ENCODE measurements at places on chromosomes 7 and 10. TPM values are rescaled to one million over a fixed set of nuclear protein-coding genes. Genes with fewer than 3 reads are reported as not detected.

Gene WNT8B
- not detected for total RNA-seq

- no peak overlapping the region for H3K4me3 ChIP-seq
- no peaks in the 10 kb centered on the region for H3K27me3 ChIP-seq
- H3K4me1 ChIP-seq: no peaks in the 10 kb centered on the region
- no peak overlapping the region for H3K27ac ChIP-seq
- H3K36me3 ChIP-seq: no peaks in the 10 kb centered on the region
- no peak for DNase-seq
Measured at GRCh38 chr10:109207361-109207760, 716.0 kb downstream of the XPNPEP1 start.

DNA sequence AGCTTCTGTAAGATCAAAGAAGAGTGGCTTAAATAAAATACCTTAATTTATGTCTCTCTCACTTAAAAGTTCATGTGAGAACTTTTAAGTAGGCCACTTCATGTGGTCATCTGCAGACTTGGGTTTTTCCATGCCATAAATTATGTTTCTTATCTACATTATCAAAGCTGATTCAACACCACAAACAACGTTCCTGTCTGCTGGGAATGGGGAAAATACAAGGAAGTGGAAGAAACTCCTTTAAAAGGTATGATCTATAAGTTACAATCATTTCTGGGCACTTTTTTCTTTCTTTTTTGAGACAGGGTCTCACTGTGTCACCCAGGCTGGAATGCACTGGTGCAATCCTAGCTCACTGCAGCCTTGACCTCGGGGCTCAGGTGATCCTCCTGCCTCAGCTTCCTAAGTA, 16.9 kb upstream of the OTUD1 start:
- no peaks in the 10 kb centered on the region for H3K4me1 ChIP-seq
- H3K36me3 ChIP-seq: no peaks in the 10 kb centered on the region
- no peak overlapping the region for H3K4me3 ChIP-seq
- DNase-seq: no peak
- H3K27ac ChIP-seq: no peak overlapping the region

Gene MEST
- total RNA-seq: 6.0 TPM

Gene ZNF212
- 5.8 TPM for total RNA-seq

Gene HEPACAM2
- total RNA-seq: not detected

DNA sequence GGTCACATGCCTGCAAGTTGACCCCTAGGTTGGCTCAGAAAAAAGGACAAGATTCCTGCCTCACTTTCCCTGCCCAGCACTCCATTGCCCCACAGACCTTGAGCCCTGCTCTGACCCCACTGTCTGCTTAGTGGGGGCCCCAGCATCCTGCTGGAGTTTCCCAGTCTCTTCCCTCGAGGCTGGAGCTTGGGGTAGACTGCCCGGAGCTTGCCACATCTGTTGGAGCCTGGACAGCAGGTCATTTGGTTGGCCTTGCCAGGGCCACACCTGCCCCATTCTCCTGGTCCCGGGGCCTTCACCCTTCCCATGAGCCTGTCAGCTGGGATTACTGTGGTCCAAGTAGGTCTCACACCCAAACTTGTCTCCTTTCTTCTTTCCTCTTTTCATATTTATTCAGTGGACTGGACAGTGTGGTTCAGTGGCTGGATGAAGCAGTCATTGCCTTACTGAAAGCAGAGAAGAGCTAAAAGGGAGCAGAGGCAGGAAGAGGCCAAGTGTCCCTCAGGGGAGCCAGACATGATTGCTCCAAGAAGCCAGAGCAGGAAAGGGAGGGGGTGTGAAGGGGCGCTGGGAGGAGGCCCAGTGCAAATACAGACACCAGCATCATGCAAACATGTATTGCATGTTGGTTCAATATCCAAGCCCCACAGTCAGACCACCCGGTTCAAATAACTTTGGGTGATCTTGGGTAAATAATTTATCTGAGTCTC, 56.2 kb upstream of the CACUL1 start:
- H3K36me3 ChIP-seq: no peaks in the 10 kb centered on the region
- DNase-seq: no peak
- H3K4me1 ChIP-seq: no peaks in the 10 kb centered on the region
- no peak overlapping the region for H3K4me3 ChIP-seq

Gene EPO
- total RNA-seq: not detected

GRCh38 chr7:880450-880849, 4.1 kb downstream of the GET4 start:
- no peak overlapping the region for H3K27ac ChIP-seq
- no peaks in the 10 kb centered on the region for H3K27me3 ChIP-seq
- peaks cover 72% of the 10 kb centered on the region for H3K4me1 ChIP-seq
- H3K36me3 ChIP-seq: peaks cover 3% of the 10 kb centered on the region

DNA sequence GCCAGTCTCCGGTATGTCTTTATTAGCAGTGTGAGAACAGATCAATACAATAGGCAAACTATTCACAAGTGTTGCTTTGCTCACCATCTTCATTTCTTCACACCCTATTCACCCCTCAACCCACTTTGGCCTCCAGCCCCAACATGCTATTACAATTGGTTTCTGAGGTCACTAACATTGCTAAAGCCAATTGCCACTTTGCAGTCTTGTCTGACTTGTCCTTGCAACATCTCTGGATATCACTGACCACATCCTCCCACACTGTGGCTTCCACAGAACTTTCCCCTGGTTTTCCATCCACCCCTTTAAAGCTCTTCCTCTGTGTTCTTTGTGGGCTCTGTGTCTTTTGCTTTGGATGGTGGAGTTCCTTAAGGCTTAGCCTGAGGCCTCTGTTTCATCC, 5.2 kb upstream of the APBB1IP start:
- H3K4me1 ChIP-seq: no peaks in the 10 kb centered on the region
- DNase-seq: no peak
- H3K4me3 ChIP-seq: no peak overlapping the region
- H3K36me3 ChIP-seq: no peaks in the 10 kb centered on the region
- H3K27ac ChIP-seq: no peak overlapping the region
- peaks cover 15% of the 10 kb centered on the region for H3K27me3 ChIP-seq

- H3K27ac ChIP-seq: no peak overlapping the region
- no peak overlapping the region for H3K4me3 ChIP-seq
- no peak for DNase-seq
- H3K4me1 ChIP-seq: no peaks in the 10 kb centered on the region
- H3K27me3 ChIP-seq: no peaks in the 10 kb centered on the region
Measured at GRCh38 chr10:130963786-130964522, 347.6 kb downstream of the TCERG1L start.

Gene PLAU
- 9.4 TPM for total RNA-seq

DNA sequence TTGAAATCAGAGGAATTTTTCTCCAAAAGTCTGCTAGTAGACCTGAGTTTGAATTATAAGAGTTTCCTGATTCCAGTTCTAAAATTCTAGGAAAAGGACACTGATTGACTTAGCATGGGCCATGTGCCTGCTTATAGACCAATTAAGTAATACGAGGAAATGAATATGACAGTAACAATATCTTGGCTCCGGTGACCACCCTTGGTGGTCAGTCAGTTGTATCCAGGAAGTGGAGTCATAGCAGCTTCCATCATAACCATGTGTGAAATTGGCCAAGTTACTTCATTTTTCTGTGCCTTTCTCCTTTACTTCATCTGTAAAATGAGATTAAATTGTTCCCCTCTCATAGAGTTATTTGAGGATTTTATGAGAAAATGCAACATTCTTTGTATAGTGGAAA, 66.9 kb downstream of the MTPAP start:
- H3K27me3 ChIP-seq: no peaks in the 10 kb centered on the region
- H3K4me1 ChIP-seq: no peaks in the 10 kb centered on the region
- H3K36me3 ChIP-seq: no peaks in the 10 kb centered on the region
- H3K4me3 ChIP-seq: no peak overlapping the region
- no peak overlapping the region for H3K27ac ChIP-seq
- DNase-seq: no peak

GRCh38 chr7:151449990-151450389, 10.0 kb upstream of the CRYGN start:
- DNase-seq: peak; percentile 60
- peaks cover 8% of the 10 kb centered on the region for H3K4me1 ChIP-seq
- no peaks in the 10 kb centered on the region for H3K36me3 ChIP-seq
- H3K27me3 ChIP-seq: no peaks in the 10 kb centered on the region
- no peak overlapping the region for H3K4me3 ChIP-seq

- peak overlapping the region; percentile 34 for H3K4me3 ChIP-seq
- no peaks in the 10 kb centered on the region for H3K27me3 ChIP-seq
- peak overlapping the region; percentile 93 for H3K27ac ChIP-seq
- H3K36me3 ChIP-seq: no peaks in the 10 kb centered on the region
- H3K4me1 ChIP-seq: peaks cover 33% of the 10 kb centered on the region
- DNase-seq: peak; percentile 74
Measured at GRCh38 chr7:27101957-27102580, 414 bp downstream of the HOXA2 start.
